ENCODE measurements at places on chromosomes 2 and 18. TPM values are rescaled to one million over a fixed set of nuclear protein-coding genes. Genes with fewer than 3 reads are reported as not detected.

The IL1B gene
- not detected for total RNA-seq

The MOGAT1 gene
- total RNA-seq: not detected

The GKN1 gene
- not detected for total RNA-seq

The ARHGEF4 gene
- 82.2 TPM for total RNA-seq

DNA sequence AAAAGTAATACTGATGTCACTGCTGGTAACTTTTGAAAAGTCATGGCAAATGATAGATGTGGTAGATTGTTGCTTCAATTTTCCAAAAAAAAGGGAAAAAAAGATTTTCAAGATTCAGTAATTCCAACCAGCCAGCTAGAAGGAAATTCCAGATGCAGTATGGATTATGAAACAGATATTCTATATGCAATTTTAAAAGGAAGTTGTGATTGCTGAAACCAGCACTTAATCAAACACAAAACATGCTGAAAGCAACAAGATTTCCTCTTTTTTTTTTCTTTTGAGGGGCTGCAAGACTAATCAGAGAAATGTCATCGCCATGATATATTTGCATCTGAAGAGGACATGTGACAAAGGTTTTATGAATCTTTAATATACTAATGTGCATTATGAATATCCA is 5.1 kb upstream of the HNMT start:
- H3K4me3 ChIP-seq: no peak overlapping the region
- no peak overlapping the region for H3K27ac ChIP-seq
- H3K4me1 ChIP-seq: peaks cover 9% of the 10 kb centered on the region
- no peaks in the 10 kb centered on the region for H3K27me3 ChIP-seq
- DNase-seq: no peak

DNA sequence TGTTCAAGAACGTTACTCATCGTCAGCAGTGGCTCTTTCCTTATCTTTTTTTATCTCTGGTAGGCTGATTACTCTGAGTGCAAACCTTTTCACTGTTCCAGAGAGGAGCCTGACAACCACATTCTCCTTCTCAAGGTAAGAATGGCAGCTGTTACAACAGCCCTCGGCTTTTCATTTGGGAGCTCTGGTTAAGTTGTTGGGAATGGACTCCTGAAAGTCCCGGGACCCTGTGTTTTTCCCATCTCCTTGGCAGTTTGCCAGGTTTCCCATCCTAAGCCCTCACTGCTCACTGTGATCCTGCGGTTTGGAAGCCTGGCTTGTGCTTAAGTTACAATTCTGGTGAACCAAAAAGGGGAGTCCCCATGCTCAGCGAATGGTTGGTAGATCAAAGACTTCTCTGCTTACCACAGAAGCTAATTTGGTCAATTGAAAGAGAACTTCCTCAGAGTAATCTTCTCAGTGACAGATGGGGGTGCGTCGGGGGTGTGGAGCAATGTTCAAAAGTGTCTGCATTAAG is 122.3 kb downstream of the LYPD6B start:
- DNase-seq: peak; percentile 29
- peak overlapping the region; percentile 20 for H3K27ac ChIP-seq
- no peaks in the 10 kb centered on the region for H3K36me3 ChIP-seq
- peaks cover 14% of the 10 kb centered on the region for H3K4me1 ChIP-seq
- H3K27me3 ChIP-seq: no peaks in the 10 kb centered on the region

DNA sequence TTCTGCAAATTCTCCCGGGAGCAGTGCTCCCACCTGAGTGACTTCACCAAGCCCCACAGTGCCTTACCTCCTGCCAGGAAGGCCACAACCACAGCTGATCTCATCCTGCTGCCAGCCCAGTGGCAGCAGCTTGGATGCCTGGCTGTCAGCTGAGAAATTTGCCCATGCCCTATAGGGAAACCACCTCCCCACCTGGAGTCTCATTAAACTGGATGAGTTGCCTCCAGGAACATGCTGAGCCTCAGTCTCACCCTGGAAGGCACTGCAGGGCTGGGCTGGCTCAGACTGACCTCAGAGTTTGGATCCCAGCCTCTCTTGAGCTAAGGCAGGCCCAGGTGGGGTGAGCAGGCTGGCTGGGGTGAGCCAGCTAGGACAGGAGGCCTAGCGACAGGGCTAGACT is 23.3 kb downstream of the REEP1 start:
- peaks cover 6% of the 10 kb centered on the region for H3K4me1 ChIP-seq
- DNase-seq: no peak
- H3K36me3 ChIP-seq: no peaks in the 10 kb centered on the region
- no peaks in the 10 kb centered on the region for H3K27me3 ChIP-seq
- H3K27ac ChIP-seq: no peak overlapping the region

GRCh38 chr18:49694402-49694801 is 118.9 kb downstream of the ACAA2 start:
- DNase-seq: no peak
- no peak overlapping the region for H3K4me3 ChIP-seq
- H3K4me1 ChIP-seq: peaks cover 4% of the 10 kb centered on the region
- H3K27me3 ChIP-seq: no peaks in the 10 kb centered on the region
- no peak overlapping the region for H3K27ac ChIP-seq
- no peaks in the 10 kb centered on the region for H3K36me3 ChIP-seq

GRCh38 chr2:173290046-173290445 is 64.6 kb upstream of the CDCA7 start:
- no peak overlapping the region for H3K4me3 ChIP-seq
- no peaks in the 10 kb centered on the region for H3K36me3 ChIP-seq
- no peaks in the 10 kb centered on the region for H3K27me3 ChIP-seq
- H3K27ac ChIP-seq: no peak overlapping the region
- H3K4me1 ChIP-seq: peaks cover 10% of the 10 kb centered on the region

DNA sequence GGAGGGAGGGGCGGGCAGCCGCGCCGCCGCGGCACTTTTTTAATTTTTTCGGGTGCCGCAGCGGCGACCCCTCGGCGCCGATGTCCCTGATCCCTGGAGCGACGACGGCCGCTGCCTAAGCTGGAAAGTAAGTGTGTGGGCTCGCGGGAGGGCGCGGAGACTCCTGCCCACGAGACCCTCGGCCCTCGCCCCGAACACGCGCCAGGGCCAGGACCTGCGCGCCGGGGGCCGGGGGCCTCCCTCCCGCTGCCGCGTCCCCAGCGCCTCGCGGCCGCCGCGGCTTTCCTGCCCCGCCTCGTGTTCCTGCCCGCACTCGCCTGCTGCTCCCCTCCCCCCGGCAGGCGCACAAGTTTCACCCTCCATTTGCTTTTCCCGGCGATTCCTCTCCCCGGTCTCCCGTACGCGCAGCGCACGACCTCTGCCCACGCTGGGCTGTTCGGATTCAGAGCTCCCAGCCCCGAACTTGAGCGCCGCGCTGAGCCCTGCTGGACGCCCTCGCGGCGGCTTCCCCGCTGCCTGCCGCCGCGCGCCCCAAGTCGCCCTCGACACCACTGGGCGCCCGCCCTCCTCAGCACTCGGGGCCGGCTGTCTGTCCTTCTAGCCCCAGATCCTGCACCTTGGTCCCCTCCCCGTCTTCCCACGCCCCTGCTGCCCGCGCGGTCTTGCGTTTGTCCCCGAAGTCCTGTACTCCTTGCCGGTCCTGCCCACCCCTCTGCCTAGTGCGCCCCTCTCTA is 507 bp downstream of the PKP4 start:
- peak overlapping the region; percentile 83 for H3K4me3 ChIP-seq
- DNase-seq: peak; percentile 76
- peaks cover 23% of the 10 kb centered on the region for H3K4me1 ChIP-seq
- H3K27ac ChIP-seq: peak overlapping the region; percentile 96
- no peaks in the 10 kb centered on the region for H3K36me3 ChIP-seq

DNA sequence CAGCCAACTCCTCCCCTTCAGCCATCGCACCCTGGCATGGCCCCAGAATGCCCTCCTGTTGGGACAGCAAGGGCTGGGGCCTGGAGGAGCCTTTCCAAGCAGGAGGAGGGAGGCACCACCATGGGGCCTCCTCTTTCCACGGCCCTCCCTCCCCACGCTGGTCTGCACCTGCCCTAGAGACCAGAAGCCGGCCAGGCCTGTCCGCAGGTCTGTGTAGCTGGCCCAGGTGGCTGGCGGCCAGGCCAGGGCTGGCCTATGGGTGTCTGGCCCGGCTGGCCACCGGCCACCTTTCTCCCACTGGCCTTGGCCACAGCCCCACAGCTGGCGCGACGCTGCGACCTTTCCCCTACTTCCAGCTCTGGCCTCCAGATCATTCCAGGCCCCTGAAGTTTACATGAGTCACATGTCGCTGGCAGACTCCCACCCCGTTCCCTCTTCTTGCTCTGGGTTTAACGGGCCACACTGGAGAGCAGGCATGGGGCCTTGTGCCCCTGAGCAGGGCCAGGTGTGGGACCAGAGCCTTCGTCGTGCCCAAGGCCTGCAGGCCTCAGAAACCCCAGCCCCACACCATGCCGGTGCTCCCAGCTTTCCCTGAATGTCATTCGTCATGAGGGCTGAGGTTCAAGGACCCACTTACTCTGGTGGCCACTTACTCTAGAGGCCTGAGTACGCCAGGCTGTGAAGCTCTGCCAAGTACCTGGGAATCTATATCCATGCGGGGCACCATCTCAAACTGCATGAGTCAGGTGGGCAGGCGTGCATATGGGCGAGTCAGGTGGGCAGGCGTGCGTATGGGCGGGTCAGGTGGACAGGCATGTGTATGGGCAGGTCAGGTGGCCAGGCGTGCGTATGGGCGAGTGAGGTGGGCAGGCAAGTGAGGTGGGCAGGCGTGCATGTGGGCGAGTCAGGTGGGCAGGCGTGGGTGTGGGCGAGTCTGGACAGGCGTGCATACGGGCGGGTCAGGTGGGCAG is 33.3 kb upstream of the KLF11 start:
- H3K27ac ChIP-seq: no peak overlapping the region
- H3K27me3 ChIP-seq: no peaks in the 10 kb centered on the region
- H3K4me1 ChIP-seq: peaks cover 5% of the 10 kb centered on the region
- no peak overlapping the region for H3K4me3 ChIP-seq

DNA sequence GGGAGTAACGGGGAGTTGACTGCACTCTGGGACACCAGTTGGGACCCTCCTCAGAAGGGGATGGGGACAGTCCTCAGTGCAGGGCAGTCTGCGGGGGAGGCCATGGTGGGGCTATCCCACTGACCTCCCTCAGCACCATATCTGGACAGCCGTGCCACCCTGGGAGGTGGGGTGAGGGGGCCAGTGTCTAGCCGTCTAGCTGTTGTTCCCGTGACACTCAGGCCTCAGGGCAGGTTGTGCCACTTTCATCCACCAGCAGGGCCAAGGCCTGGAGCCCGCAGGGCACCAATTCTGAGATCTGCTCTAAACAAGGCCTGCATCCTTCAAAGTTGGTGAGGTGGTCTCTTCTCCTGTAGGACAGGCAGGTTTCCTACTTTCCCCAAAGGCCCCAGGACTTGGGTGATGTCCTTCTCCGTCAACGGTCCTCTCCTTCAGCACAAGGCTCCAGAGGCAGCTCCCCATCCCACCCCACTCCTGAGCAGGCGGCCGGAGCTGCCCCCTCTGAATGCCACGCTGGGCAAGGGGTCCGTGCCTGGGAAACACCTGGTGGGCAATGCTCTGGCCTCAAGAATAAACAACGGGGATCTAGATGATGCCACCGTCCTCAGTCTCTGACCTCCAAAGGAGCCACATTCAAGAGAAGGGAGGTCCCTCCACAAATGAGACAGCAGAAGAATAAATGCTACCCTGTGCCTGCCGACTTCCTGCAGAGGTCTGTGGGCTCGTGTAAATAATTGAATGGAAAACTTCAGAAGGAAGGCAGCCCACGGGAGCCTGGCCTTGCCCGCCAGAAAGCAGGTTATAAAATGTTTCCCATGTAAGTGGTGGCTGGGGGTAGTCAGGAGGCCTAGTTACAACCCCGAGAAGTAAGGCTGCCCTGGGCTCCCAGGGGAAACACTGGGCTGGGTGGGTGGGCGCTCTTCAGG is 42.8 kb upstream of the PTMA start:
- H3K4me3 ChIP-seq: no peak overlapping the region
- H3K36me3 ChIP-seq: no peaks in the 10 kb centered on the region
- peaks cover 18% of the 10 kb centered on the region for H3K4me1 ChIP-seq
- peak overlapping the region; percentile 99 for H3K27ac ChIP-seq
- H3K27me3 ChIP-seq: no peaks in the 10 kb centered on the region

GRCh38 chr2:239763433-239764097 is 261.6 kb downstream of the NDUFA10 start:
- no peak for DNase-seq
- no peaks in the 10 kb centered on the region for H3K36me3 ChIP-seq
- H3K27me3 ChIP-seq: no peaks in the 10 kb centered on the region
- no peak overlapping the region for H3K27ac ChIP-seq
- H3K4me3 ChIP-seq: no peak overlapping the region
- no peaks in the 10 kb centered on the region for H3K4me1 ChIP-seq

DNA sequence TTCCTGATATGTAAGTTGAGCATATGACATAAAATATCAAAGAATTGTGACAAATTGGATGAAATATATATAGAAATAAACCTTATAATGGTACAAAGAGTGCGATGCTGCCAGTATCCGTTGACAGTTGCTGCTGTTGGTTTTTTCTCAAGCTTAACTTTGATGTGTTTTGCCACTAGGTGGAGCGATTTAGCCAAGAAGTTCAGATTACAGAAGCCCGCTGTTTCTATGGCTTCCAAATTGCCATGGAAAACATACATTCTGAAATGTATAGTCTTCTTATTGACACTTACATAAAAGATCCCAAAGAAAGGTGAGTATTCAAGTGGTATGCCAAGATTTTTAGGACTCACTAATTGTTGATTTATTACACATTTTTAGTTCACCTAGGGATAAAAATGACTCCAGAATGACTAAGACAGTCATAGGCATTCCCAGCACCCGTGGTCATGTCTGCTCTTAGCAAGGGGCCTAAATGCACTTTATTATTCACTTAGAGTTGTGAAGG is 2.1 kb downstream of the RRM2 start:
- no peak overlapping the region for H3K27ac ChIP-seq
- peak; percentile 85 for DNase-seq
- no peak overlapping the region for H3K4me3 ChIP-seq
- H3K36me3 ChIP-seq: peaks cover 8% of the 10 kb centered on the region
- peaks cover 5% of the 10 kb centered on the region for H3K27me3 ChIP-seq

DNA sequence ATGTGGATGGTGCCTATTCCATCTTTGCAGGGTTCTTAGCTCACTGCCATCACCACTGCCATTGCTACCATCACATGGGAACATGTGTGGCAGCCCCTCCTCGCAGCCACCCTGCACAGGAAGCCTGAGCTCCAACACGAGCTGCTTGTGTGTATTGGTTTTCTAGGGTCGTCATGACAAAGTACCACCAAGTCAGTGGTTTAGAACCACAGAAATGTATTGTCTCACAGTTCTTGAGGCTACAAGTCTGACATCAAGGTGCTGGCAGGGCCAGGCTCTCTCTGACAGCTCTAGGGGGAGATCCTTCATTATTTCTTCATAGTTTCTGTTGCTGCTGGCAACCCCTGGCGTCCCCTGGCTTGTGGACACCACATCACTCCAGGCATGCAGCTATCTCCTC is 10.3 kb upstream of the IL1R2 start:
- H3K4me3 ChIP-seq: no peak overlapping the region
- no peak overlapping the region for H3K27ac ChIP-seq
- DNase-seq: no peak

All from cardiac muscle cell (in vitro differentiated cells and primary cell).